Cerebellar cortex (tissue), 1 donor: ENCODE measurements at places on chromosomes 12 and 14.

DNA sequence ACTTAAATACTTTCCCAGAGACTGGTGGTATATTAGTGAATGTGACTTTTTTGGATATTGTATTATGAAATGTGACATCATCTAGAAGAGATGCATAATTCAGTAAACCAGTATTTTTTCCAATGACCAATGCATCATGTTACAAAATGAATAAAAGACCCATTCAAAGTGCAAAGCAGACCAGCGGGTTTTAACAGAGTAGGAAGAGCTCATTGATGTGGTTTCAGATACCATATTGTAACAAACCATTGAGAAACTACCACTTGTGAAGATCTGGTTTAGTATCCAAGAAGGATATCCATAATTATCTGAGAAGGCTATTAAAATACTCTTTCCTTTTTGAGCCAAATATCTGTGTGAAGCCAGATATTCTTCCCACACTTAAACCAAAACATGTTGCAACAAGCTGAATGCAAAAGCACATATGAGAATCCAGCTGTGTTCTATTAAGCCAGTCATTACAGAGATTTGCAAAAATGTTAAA lies 47.7 kb downstream of the MVK start:
- DNase-seq, result no peak

DNA sequence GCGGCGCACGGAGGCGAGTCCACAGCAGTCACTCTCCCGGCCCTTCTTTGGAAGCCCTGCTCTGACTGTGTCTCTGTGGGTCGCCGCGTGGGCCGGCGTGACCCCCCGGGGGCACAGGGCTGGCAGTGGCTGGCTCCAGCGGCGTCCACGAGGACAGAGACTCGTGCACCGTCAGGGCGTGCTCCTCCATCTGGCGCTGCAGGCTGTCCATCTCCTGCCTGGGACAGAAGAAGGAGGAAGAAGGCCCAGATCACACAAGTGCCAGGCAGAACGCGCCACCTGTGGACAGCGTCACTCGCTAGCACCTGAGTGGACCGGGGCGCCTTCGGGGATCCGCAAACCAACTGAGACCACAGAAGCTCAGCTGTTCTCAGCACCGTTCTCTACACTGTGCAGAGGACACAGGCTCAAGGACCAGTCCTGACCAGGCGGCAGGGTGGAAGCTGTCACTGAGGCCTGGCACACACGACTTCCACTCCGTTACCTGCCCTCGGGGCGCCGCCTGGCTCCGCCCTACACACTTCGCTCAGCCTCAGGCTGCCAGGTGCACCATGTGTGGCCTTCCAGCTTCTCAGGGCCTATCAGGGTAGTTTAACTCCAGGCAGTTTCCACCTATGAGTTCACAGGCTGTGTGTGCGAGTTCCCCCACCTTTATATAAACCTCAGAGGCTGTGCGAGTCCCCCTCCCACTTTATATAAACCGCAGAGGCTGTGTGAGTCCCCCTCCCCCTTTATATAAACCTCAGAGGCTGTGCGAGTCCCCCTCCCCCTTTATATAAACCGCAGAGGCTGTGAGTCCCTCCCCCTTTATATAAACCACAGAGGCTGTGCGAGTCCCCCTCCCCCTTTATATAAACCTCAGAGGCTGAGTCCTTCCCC lies 11.7 kb upstream of the ANKLE2 start:
- DNase-seq, result no peak

DNA sequence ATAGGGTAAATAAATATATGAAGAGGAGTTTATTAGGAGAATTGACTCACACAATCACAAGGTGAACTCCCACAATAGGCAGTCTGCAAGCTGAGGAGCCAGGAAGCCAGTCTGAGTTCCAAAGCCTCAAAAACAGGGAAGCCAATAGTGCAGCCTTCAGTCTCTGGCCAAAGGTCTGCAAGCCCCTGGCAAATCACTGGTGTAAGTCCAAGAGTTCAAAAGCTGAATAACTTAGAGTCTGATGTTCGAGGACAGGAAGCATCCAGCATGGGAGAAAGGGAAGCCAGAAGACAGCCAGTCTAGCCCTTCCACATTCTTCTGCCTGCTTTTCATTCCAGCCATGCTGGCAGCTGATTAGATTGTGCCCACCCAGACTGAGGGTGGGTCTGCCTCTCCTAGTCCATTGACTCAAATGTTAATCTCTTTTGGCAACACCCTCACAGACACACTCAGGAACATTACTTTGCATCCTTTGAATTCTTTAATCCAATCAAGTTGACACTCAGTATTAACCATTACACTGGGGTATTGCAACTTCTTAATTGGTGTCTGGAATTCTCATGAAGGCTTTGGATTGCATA lies 736.5 kb upstream of the LMO3 start:
- DNase-seq, result no peak

DNA sequence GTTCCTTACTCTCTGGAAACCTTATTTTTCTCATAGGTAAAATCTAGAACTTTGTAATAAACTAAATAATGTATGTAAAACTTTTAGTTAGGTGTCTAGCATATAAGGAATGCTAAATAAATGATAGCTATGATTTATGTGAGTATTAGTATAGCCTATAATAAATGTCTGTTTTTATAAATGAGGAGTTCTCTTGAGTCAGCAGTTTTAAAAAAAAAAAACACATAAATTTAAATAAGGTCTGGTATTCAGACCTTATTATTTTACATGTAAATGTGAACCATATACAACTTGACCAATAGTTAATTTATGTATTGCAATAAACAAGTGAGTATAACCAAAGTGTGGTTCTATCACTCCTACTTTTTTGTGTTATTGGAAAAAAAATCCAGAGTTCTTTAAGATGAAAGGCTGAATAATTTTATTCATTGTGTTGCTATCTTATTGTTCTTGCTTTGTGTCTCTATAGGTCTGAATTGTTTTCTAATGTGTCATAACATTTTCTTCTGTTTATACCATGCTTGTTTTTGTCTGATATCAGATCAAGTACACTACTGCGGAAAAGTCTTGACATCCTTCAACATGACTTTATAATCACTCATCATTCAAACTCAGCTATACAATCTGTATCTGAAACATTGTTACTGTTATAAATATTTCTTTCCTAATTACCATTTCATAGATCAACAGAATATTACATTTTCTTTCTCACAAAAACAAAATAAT lies 115.7 kb downstream of the RASSF9 start:
- no peak for DNase-seq

- DNase-seq, result no peak
Observed at GRCh38 chr14:101364503-101365328, 196.6 kb upstream of the DIO3 start.

- no peak for DNase-seq
Observed at GRCh38 chr14:95381726-95382125, 62.0 kb upstream of the CLMN start.

- DNase-seq, result no peak
Observed at GRCh38 chr14:36900846-36901245, 239.2 kb downstream of the PAX9 start.

- DNase-seq, result no peak
Observed at GRCh38 chr12:45379261-45379660, 163.4 kb downstream of the ANO6 start.

- no peak for DNase-seq
Observed at GRCh38 chr14:76117789-76118484, 33.8 kb upstream of the GPATCH2L start.

GRCh38 chr14:49297102-49297501 lies 289.1 kb downstream of the RPS29 start:
- no peak for DNase-seq
